ENCODE measurements at places on chromosomes 5 and 9.

- no peak for DNase-seq
These were observed 5.6 kb upstream of the RNF44 start for GRCh38 chr5:176542596-176543427.

DNA sequence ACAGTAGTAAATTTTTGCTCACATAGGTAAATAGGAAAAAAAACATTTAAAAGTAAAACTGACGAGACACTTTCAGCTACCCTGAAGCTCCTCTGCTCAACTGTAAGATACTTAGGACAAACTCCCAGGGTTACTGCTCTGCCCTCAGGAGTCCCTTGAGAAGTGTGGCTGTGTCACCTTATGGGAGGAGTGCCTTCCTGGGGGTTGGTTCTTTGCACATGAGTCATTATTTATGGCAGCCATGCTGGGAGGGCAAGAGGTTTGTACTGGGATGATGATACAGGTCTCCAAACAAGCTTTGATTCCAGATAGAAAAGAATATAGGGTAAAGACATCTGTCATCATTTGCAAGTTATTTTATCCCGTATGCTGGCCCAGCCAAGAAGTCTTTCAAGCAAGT lies 45.9 kb downstream of the TTC1 start:
- no peak for DNase-seq

GRCh38 chr9:7324152-7324598 lies 475.4 kb downstream of the DMAC1 start:
- DNase-seq: no peak

DNA sequence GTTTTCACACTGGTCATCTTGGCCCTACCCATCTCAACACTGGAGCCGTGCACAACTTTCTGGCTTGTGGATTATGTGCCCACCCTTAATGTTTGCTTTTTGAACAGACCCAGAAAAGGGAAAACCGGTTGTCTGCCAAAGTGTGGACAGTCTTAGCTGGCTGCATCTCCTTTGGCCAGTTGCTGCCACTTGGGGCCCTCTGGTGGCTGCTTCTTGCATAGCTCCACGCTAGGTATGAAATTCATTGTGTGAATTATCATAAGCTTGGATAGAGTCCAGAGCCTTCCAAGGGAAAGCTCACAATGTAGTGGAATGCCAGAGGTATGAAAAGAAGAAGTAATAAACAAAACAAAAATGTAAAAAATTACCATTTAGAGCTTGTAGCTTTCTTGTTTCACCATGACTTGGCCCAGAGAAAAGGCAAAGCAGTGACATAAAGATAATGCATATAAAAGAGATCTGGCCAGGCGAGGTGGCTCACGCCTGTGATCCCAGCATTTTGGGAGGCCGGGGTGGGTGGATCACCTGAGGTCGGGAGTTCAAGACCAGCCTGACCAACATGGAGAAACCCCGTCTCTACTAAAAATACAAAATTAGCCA lies 12.5 kb upstream of the SLC36A3 start:
- peak; percentile 47 for DNase-seq

- no peak for DNase-seq
These were observed 543.2 kb upstream of the CDH6 start for GRCh38 chr5:30650311-30650710.

- no peak for DNase-seq
These were observed 171.1 kb downstream of the TAF11L14 start for GRCh38 chr5:17805227-17805825.

DNA sequence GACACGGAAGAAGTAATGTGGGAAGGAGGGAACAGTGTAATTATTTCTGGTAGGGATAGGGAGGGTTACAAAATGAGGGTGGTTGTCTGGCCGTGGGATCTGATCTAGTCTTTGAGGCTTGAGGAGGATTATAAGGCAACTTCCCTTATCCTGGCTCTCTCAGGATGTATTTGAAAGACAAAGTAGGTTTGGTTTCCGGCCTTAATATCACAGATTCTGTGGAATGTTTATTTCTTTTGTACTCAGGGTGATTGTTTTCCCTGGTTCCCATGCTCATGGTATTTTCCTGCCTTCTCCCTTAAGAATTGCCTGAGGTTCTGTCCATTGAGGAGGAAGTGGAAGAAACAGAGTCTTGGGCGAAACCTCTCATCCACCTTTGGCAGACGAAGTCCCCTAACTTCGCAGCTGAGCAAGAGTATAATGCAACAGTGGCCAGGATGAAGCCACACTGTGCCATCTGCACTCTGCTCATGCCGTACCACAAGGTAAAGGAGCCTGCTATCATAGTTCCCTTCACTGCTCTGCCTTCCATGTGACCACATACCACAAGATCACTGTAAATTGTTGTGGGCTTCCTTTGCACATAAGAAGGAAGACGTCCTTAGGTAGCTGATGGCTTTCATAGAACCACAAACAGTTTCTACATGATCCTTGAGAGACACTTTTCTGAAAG lies 253.8 kb downstream of the KDM4C start:
- peak; percentile 96 for DNase-seq

DNA sequence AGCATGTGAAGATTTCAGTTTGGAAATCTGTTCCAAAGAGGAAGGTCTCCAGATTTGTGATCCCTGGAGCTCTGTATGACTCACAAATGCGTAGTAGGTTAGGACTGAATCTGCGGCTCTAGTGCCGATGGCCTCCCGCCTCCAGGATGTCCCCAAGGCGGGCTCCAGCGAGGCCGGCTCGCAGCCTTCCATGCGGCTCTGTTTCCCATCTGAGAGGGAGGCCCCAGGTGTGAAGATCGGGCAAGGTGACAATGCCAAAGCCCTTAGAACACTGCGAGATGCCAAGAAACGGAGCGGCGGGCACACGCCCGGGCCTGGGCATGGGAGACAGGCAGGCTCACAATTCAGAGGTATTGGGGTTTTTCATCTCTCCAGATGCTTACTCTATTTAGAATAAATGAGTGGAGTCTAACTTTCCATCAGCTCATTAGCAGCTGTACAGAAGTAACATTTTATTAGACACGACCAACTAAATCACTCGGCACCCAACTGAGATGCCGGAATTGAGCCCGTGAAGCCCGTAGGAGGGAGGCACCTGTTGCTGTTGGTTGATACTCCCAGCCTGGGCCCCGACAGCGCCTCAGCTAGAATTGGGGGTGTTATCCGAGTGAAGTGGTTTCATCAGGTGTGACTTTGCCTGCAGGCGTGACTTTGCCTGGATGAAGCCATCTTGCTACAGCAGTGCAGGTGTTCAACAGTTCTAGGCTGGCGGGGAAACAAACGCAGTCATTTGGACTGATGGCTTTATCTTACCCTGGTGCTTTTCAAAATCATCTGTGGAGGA lies 7.4 kb upstream of the MRPS2 start:
- no peak for DNase-seq

- DNase-seq: no peak
These were observed 404.0 kb downstream of the TLE4 start for GRCh38 chr9:79975621-79976256.

- peak; percentile 29 for DNase-seq
These were observed 87.0 kb upstream of the TNC start for GRCh38 chr9:115204904-115205453.

- no peak for DNase-seq
These were observed 12.9 kb downstream of the WWC1 start for GRCh38 chr5:168304349-168304748.

DNA sequence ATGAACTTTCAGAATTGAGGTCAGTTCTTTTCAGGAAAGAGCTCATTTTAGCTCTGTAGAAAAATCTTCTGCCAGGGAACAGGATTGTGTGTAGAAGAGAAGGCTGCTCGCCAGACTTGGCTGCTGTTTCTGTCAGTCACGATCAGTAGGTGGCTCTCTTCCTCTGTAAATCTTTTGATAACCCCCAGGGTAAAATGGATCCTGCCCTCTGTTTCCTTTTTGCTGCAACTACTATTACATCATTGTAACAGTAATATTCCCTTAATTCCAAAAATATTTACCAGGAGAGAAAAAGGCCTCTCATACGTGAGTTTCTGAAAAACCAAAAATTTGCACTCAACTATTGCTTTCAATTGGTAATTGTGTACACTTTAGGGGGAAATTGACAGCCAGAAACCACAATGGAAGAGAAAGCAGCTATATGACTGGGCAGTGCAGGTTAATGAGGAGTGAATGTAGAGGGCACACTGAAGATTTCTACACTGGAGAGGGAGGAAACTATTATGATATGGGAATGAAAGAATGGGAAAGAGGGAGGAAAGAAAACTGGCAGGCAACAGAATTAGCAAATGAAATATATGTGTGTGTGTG lies 12.3 kb downstream of the IFNA21 start:
- peak; percentile 61 for DNase-seq

GRCh38 chr9:99579964-99580363 lies 241.7 kb upstream of the NR4A3 start:
- DNase-seq: peak; percentile 95

DNA sequence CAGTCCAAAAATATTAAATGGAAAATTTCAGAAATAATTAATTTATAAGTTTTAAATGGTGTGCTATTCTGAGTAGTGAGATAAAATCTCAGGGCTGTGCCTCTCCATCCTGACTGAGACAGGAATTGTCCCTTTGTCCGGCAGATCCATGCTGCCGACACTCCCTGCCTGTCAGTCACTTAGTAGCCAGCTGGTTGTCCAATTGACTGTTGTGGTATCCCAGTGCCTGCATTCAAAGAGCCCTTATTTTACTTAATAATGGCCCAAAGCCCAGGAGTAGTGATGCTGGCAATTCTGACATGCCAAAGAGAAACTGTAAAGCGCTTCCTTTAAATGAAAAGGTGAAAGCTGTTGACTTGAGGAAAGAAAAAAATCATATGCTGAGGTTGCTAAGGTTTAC lies 157.5 kb downstream of the ENC1 start:
- no peak for DNase-seq

DNA sequence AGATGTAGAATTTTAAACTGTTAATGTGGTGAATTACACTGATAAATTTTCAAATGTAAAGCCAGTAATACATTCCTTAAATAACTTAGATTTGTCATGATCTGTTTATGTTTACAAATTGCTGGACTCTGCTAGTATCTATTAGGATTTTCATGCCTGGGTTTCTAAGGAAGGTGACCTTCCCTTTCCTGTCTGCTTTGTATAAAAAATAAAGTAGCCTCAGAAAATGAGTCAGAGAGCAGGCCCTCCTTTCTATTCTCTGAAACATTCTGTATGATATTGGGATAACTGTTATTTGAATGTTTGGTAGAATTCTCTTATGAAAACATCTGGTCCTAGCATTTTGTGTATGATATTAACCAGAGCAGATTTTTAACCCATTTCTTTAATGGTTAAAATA lies 255.3 kb downstream of the SYK start:
- DNase-seq: no peak

- peak; percentile 27 for DNase-seq
These were observed 13.2 kb upstream of the AQP7 start for GRCh38 chr9:33415501-33416038.

GRCh38 chr9:98018347-98018746 lies 35.2 kb downstream of the ANP32B start:
- no peak for DNase-seq

DNA sequence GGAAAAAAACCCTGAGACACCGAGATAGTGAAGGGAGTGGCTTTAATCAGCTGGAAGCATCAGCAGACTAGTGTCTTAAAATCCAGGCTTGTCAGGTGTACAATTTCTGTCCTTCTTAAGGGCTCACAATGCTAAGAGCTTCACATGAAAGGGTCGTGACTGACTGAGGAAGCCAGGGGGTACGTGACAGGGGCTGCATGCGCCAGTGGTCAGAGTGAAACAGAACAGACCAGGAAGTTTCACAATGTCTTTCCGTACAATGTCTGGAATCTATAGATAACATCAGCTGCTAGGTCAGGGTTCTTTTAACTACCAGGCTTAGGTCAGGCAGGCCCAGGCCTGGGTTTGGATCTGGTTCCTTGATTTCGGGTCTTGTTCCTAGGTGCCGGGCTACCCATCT lies 253.0 kb downstream of the CDH10 start:
- peak; percentile 30 for DNase-seq

GRCh38 chr9:38619556-38620447 lies 594 bp downstream of the ANKRD18A start:
- peak; percentile 20 for DNase-seq

GRCh38 chr9:78630966-78631365 lies 334.0 kb downstream of the PSAT1 start:
- no peak for DNase-seq

- peak; percentile 78 for DNase-seq
These were observed 138.3 kb downstream of the CDK5RAP2 start for GRCh38 chr9:120441426-120442307.

DNA sequence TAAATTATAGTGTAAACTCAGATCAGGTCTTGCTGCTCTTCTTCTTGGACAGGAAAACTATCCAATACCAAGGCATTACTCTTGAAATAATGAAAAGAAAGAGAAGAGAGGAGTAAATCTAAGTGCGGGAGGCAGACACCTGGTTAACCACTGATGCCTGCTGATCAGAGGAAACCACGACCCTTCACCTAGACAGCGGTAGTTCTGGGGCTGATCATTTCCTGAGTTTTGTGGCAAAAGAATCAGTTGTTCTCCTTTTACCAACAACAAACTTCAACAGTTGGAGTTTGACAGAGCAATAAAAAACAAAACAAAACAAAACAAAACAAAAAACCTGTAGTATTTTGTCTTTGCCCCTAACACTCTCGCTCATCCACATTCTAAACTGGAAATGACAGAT lies 3.0 kb downstream of the RLN1 start:
- DNase-seq: no peak

DNA sequence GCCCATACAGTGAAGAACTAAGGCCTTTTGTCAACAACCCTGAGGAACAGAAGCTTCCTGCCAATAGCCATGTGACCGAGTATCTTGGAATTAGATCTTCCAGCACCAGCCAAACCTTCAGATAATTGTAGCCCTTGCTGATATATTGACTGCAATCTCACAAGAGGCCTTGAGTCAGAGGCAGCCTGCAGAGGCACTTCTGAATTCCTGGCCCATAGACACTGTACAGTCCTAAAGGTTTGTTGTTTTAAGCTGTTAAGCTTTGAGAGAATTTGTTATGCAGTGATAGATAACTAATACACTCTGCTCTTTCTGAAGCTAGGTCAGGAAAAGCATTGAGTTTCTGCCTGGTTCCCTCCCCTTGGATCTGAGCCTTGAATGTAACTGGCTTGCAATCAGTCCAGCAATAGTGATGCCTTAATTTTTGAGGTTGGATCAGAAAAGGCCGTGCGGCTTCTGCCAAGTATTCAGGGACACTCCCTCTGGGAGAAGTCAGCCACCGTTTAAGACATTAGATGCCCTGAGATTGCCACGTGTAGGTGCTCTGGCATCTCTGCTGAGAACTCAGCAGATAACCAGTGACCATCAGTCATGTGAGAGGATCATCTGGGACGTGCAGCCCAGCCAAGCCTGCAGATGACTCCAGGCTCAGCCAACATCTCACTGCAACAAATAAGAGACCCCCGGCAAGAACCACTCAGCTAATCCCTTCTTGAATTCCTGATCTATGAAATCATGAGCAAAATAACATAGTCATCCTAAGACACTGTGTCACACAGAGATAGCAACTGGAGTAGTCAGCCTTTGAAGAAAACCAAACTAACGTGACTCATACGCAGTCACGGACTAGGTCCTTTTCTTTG lies 126.8 kb upstream of the STC2 start:
- peak; percentile 46 for DNase-seq

Data from MV-4-11 (cell line).